ENCODE measurements at places on chromosomes 5 and 9.

DNA sequence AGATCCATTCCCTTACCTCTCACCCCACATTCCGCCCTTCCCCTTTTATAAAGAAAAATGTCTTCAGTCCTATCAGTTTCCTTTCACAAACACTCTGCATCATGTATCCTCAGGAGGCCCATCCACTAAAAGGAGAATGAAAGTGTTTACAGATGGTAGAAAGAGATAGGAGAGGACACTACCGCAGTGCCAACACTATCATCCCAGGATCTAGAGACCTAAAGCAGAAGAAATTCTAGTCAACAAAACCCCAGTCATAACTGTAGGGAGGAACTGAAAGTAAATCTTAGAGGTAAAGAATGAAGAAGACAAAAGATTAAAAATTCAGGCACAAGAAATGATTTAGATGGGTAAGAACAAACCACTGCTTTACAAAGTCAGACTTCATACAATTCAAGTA lies 114.1 kb downstream of the MLLT3 start:
- DNase-seq, result no peak

GRCh38 chr9:130956636-130957450 lies 17.8 kb upstream of the FIBCD1 start:
- no peak for DNase-seq

- no peak for DNase-seq
Observed at GRCh38 chr5:153321478-153321877, 169.0 kb upstream of the GRIA1 start.

DNA sequence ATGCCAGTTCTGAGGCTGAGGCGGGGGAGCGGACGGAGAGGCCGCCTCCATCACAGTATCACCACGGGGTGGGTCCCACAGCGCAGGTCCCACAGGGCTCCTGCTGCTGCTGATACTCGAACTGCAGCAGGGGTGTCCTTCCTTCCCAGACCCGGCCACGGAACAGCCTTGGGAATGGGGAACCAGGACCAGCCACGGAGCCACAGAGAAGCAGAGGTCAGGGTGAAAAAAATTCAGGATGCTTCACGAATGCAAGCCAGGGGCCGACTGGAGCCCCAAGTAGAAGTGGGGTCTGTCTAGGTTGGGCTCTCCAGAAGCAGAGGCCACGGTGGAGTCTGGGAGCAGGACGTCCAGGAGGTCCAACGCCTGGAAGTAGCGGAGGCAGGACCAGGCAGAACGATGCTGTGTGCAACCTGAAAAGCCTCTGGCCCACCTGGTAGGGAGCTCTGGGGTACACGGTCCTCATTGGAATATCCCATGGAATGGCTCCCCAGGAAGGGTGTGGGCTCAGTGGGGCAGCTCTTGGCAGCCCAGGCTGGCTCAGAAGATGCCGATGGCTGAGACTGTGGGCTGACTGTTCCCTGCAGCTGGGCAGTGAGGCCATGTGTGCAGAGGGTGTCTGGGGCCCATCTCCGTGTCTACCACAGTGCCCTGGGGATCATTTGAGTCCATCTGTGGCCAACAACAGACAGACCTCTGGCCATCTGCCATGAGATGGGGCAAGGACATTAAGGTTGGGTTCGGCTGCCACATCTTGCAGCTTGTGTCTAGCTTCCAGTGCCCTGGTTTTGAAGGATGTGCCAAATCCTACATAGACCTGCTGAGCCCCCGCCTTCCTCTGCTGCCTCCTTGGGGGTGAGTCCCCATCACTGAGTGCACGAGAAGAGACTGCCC lies 66.9 kb upstream of the FCN1 start:
- DNase-seq, result no peak

- DNase-seq, result no peak
Observed at GRCh38 chr9:83537331-83538171, 650 bp downstream of the FRMD3 start.

DNA sequence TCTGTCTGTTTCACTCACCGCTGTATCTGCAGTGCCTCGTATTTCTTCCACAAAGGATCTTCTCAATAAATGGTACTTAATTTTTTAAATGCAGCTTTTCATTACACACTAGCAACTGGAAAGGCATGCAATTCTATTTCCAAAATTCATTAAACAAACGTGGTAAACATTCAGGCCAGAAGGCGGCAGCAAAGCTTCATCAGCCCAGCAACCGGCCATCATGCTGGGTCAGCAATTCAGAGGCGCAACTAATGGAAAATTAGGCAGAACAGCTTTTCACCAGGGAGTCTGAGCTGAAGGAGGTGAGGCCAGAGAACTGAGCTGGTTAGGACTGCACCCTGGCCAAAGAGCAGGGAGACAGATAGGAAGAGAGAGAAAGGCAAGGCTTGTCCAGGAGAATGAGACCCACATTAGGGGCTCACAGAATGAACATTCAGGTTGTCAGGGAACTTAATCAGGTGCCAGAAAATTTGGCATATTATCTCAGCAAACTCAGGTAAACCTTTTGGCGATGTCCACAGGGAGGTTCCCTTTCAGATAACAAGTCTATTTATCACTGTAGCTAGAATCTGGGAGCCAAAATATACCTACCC lies 17.7 kb upstream of the RNF180 start:
- no peak for DNase-seq

- no peak for DNase-seq
Observed at GRCh38 chr5:158127536-158127935, 268.6 kb upstream of the CLINT1 start.

GRCh38 chr5:74534397-74535129 lies 106.0 kb downstream of the ENC1 start:
- DNase-seq, result no peak

GRCh38 chr9:113278840-113279239 lies 3.4 kb downstream of the PRPF4 start:
- DNase-seq, result no peak

GRCh38 chr5:150063638-150064037 lies 22.7 kb downstream of the CSF1R start:
- DNase-seq, result no peak

DNA sequence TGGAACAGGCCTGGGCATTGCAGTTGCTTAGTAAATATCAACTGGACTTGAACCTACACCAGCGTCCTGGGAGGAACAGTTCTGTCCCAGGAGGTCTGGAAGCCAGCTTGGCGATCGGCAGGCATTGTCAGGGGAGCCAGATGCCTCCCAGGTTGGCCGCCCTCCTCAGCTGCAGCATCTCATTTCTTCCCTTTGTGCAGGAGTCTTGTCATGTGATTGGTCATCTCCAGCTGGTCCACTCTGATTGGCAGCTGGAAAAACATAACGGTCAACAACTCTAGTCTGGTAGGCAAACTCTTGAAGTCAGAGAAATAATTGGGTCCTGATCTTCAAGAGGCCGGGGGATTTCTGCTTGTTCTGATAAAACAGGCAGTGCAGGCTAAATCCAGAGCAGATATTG lies 29.6 kb upstream of the NCS1 start:
- DNase-seq, result no peak

Measured in T-helper 17 cell (primary cell).